ENCODE measurements at places on chromosomes 6 and 20.

DNA sequence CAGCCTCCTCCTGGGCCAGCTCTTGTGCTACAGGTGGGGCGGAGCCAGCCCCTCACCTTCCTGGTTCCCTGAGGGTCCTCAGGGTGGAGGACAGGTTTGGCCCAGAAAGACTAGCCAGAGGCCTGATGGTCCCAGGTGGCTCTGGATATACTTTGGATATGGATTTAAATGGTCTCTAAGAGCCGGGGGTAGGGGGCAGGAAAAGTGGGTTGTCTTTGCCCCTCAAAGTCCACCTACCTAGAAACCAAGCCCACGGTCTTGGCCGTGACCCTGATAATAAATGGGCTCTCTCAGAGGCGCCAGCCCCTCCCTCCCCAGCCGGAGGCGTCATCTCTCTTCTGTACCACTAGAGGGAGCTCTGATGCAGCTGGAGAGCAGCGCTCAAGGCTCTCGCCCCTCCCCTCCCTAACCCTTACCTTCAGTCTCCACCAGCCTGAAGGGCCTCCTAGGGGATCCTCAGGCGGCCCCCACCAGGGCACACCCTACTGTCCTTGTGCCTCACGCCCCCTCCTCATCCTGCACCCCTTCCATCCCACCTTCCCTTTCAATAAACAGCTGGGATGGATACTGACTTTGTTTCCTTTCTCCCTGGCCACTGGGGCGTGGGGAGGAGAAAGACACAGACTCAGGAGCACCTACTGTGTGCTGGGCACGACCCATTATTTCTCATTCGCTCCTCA is 7.5 kb downstream of the NRSN2 start:
- peak; percentile 70 for DNase-seq

DNA sequence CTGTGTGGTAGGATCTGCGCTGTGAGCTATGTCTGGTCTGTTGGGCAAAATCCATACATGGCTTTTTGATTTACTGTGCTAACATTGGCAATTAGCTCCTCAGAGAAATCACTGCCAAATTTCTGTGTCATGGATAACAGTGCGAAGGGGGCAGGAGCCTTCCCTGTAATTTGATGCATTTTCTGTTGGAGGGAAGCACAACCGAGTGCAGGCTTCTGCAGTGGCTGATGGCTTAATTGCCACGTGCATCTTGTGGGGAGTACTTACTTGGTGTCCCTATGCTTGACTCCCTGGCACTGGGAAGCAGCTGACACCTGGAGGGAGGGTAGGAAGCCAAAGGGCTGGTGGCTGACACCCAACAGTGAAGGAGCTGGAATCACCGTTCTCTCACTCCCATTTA is 99.3 kb upstream of the PROKR2 start:
- DNase-seq: no peak

GRCh38 chr20:51054233-51054632 is 31.3 kb upstream of the KCNG1 start:
- no peak for DNase-seq

DNA sequence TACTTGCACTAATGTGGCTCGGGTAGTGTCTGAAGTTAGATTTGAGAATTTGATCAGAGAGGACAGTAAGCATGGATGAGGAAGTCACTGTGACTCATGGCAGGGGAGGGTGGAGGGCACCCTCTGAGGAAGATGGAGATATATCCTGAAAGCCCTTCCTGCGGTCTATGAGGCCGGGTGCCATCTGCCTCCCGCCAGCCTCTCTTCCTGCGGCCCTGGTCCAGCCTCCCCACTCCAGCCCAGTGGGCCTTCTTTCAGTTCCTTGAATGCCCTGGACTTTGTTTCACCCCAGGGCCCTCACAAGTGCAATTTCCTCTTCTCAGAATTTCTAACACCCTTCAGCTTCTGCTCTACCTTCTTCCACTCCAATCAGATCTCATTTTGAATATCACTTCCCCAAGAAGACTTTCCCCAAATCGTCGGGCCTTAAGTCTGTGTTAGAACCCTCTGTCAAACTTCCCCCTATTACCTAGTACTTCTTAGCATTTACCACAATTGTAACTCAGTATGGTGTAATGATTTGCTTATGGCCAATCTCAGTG is 20.2 kb upstream of the TNFAIP3 start:
- DNase-seq: no peak

- no peak for DNase-seq
Observed at GRCh38 chr6:137702791-137703424, 164.2 kb upstream of the TNFAIP3 start.

DNA sequence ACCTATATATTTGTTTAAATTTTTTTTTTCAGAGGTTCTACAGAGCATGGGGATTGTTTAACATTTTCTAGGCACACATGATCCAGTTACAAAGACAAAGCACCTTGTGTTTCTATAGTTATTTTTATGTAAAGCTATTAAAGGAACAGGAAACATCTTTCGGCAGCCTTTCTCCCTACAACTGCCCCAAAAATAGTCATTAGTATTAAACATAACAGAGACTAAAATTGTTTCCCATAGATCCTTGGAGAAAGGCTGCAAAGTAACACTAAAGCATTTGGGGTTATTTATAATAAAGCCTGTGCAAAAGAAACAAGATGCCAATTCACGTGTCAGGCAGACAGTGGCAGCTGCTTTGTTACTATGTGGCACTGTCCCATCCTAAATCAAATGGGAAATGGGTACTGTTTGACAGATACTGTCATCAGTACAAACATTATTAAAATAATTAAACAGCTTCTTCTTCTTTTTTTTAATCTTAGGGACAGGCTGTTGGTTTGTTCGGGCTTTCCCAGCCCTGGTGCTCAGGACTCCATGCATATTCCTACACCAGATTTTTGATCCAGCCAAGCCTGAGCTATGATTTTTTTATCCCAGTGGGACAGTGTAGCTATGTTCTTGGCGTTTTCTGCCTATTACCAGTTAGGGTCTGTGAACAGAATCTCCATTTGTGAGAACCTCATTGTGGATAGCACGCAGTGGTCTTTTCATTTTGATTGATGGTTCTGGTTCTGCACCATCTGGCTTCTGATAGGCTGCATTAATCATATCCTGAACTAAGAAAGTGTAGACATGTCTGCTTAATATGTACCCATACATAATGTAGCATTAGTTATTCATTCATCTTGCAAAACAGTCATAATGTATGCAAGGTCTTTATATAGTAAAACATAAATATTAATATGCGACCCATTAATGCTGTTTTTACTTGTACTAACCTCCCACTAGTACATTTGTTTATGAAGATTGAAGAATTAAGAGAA is 460.4 kb upstream of the SOX4 start:
- DNase-seq: no peak

DNA sequence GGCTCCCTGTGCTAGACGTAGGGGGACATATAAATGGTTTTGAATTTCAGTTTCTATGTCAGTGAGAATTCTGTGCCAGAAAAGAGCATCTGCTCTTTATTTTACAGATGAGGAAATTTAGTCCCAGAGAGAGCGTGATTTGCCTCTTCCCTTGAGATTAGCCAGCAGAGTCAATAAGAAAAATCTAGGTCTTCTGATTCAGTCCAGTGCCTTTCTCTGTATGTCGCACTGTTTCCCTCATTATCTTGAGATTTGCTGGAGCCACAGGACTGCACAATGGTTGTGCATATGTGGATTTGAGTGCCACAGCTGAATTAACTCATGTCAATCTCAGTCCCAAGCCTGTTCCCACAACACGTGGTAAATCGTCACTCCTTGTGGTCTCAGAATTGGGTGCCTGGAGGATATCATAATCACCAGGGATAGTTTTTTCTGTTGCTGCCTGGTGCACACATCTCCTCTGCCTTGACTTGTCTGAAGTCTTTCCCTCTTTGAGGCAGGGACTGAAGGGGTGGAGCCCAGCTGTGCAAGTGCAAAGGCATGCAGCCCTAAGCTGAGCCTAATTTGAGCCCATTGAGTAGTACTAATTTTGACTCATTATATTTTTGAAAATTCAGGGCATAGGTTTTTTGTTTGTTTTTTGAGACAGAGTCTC is 276.7 kb downstream of the SOX4 start:
- DNase-seq: no peak

- DNase-seq: no peak
Observed at GRCh38 chr6:164344801-164345291, 930.3 kb downstream of the QKI start.

GRCh38 chr20:11917663-11918062 is at the start of gene BTBD3:
Gene BTBD3 (plus strand): TSS chr20:11917893. CDS start chr20:11918276, 383 bp downstream.
- DNase-seq: peak; percentile 67

DNA sequence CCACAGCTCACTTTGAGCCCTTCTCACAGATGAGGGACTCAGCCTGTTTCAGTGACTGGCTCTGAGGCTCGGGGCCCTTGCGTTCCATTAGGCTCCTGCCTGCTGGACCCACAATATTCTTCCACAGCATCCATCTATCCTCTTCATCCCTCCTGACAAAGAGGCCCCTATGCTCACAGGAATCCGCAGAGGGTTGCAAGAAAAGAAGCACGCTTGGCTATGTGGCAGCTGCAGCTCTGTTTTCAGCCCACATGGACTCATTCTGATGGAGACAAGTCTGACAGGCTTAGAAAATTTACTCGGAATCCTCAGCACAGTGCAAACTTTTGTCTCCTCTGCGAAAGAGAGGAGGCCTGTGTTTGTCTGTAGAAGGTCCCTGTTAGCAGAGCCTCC is 207.5 kb downstream of the SYNDIG1 start:
- DNase-seq: no peak

- no peak for DNase-seq
Observed at GRCh38 chr20:32780749-32781655, 18.8 kb downstream of the DNMT3B start.

DNA sequence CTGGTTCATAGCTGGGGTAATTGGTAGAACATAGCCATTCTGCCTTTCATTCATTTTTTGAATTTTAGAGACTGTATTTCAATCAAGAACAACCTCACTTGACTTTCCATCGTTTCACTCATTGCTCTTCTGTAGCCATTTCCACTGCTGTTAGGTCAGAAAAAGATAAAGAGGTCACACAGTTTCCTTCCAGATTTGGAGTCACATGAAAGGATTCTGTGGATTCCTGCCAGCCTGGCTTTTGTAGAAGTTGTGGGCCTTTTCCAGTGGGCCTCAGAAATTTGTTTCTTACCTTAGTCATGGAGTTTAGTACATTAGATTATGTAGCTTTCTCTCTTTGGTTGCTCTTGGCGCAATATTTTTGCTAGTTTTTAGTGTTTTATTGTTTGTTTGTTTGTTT is 157.8 kb downstream of the SASH1 start:
- DNase-seq: no peak

- no peak for DNase-seq
Observed at GRCh38 chr20:54004445-54004844, 65.9 kb downstream of the BCAS1 start.

DNA sequence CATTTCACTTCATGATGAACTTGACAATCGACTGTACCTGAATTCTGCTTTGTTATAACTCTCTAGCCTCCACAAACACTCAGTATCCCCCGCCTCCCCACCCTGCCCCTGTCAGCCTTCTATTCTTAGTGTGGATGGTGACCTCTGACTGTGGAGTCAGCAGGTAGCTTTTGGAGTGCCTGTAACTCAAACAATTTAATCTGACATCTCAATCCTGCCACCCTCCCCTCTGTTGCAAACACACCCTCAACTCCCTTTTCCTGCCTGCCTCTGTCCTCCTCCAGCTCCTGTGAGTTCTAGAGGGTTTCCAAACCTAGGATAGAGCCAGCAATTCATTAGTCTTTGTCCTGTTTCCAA is 20.3 kb downstream of the DAAM2 start:
- no peak for DNase-seq

GRCh38 chr6:14384175-14384949 is 266.8 kb downstream of the CD83 start:
- no peak for DNase-seq

DNA sequence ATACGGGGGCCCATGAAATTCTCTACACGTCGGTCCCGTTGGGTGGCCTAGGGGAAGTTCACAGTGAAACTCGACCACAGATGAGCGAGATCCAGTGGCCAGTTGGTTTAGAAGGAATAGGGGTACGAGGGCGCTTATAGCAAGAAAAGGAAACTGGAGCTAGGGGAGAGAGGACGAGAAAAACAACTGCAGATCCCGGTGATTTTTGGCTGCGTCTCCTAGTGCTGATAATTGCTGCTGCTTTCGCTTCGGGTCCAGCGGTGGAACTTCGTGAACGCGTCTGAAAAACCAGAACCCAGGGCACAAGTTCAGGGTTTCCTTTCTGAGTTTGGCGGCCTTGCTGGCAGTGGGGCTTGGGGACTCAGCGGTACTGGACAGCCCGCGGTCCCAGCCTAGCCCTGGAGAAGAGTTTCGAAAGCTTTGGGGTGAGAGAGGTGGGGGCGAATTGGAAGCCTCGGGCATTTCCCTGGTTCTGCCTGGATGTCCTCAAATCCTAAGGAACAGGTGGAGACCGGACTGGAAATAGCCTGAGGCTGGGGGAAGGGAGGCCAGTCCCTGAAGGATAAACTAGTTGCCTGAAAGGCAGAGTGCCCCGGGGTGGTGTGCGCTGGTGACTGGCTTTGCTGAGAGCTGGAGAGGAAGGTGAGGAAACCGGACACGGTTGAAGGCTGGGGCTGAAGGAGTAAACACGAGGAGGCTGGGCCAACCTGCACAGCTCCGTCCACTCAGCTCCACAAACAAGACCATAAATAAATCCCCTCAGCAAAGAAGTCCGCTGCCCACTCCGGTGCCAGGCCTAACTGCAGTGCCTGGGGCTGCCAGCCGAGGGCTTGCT is 793 bp downstream of the GMPR start:
- DNase-seq: peak; percentile 70

DNA sequence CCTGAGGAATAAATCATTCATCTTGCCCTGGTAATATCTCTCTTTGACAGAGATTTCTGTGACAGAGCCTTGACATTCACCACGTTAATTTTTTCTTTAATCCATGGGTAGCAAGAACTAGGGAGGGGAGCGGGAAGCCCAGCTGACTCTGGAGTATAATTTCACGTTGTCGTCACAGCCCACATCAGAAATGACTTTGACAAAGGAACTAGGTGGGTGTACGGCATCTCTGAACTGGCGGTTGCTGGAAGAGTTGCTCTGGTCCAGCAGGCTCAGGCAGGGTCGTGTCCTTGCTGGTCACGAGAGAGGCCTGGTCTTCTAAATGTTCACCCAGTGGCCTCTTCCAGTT is 397.1 kb upstream of the CNR1 start:
- DNase-seq: no peak

DNA sequence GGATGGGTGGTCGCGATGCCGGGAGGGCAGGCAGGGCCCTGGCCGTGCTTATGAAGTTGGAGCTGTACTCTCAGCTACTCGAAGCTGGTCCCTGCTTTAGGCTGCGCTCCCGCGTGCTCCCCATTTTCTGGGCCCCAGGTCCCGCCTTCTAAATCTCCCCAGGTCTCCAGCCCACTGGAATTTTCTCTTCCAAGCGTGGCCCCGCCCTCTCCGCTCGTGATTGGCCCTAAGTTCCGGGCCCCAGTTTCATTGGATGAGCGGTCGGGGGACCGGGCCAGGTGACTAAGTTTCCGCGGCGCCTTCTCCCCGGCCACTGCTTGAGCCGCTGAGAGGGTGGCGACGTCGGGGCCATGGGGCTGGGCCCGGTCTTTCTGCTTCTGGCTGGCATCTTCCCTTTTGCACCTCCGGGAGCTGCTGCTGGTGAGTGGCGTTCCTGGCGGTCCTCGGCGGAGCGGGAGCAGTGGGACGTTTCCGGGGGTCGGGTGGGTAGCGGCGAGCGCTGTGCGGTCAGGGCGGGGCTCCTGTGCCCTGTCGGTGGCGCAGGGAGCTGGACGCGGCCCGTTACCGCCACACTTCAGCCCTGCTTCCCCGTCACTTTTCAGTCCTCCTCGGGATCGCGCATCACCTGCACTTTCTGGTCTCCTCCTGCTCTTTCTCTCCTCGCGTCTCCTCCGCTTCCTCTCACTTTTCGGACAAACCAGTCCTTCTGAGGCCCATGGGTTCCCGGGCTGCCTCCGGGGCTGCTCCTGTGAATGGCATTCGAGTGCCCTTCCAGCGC is at the start of gene MICA:
MICA (plus strand) TSS at position 313 of the 778 bp plus-strand sequence; CDS start at position 351, 38 bp downstream.
- DNase-seq: peak; percentile 87
